Cerebellar nuclear complex (tissue), 1 donor: ENCODE measurements at places on chromosomes 4 and X.

DNA sequence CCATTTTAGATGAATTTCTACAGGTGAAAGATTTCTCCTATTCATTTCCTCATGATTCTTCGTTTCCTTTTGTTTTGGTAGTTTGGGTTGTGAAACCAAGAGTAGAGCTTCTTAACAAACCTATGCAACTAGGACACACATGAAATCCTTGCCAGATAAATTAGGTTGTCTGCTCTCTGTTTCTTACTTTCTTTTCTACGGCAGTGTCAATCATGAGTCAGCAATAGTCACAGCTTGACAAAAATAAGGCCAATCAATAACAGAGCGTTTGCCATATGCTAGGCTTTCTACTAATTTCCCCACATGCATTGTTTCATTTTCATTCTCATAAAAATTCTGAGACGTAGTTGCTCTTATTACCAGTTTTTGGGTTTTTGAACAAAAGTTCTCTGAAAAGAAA lies 20.3 kb downstream of the CLRN2 start:
- no peak for DNase-seq

DNA sequence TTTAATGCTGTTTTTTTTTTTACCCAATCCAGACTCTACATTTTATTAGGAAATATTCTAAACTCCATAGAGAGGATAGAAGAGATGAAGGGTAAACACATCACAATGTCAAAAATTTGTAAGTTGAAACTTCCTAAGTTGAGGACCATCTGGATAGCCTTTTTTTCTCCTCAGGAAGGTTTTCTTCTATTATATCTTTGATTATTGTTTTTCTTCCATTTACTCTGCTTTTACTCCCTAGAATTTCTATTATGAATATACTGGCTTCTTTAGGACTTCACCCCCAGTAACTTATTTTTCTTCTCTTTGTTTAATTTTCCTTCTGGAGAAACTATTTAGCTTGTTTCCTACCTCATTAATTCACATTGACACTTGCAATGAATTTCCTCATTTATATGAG lies 71.2 kb upstream of the SLIT2 start:
- no peak for DNase-seq

DNA sequence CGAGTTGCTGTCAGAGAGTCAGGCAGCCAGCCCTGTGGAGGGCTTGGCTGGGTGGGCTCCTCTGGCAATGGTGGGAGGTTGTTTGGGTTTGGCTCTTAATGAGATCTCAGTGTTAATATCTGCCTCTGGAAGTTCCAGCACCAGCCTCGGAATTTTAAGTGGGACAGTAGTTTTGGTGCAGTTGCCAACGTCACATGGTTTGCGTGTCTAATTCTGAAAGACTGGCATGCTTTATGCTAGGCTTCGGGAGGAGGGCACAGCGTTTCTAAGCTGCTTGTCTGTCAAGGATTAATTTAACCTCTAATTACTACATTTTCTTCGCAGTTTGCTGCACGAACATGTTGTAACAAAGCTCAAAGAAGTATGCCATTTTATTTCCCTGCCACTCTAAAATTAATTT lies 9.2 kb downstream of the MAMLD1 start:
- DNase-seq, result no peak

GRCh38 chrX:139738581-139738980 lies 30.6 kb upstream of the MCF2 start:
- DNase-seq, result no peak

GRCh38 chrX:9628779-9629493 lies 136.7 kb downstream of the GPR143 start:
- DNase-seq, result no peak

- DNase-seq, result no peak
Measured at GRCh38 chr4:108884596-108884995, 121.7 kb upstream of the ETNPPL start.

GRCh38 chrX:101602077-101602476 lies 15.7 kb downstream of the ARMCX6 start:
- no peak for DNase-seq

- DNase-seq, result no peak
Measured at GRCh38 chr4:143202824-143203223, 18.1 kb downstream of the USP38 start.

GRCh38 chr4:139984471-139984870 lies 169.5 kb downstream of the MAML3 start:
- DNase-seq, result no peak

DNA sequence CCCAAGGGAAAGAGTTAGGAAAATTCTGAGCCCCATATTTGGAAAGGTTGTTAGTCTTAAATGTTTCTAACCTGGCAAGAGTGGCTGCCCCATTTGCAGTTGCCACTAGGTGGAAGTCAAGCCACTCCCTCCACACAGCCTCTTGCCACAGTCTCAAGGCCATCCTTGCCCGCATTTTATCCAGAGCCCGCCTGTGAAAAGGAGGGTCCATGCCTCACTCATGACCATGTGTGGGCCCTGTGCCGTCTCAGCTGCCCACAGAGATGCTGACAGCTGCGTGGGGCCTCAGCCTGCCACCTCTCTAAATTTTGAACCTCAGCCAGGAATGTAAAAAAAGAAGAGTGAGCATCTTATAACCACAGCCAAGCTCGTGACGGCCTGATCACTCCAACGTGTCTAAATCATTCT lies 201.5 kb upstream of the FAM241A start:
- DNase-seq, result no peak

- DNase-seq, result no peak
Measured at GRCh38 chrX:11053351-11053750, 57.8 kb upstream of the HCCS start.

GRCh38 chr4:111641813-111642579 lies 503.3 kb upstream of the FAM241A start:
- DNase-seq, result no peak

DNA sequence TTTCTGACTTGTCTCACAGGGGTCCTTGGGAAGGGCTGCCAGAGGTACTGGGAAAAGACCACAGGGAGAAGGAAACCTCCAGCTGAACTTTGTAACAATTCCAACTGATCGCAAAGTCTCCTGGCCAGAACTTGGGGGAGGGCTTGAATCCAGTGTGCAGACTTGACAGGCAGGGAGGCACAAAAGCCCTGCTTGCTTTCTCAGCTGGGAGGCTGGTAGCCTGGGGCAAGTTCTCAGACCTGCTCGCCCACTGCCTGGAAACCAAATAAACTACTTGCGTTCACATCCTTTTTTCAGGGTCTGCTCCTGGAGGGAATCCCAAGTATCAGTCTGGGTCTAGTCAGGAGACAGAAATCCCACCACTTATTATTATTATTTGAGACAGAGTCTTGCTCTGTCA lies 48.0 kb upstream of the CASK start:
- no peak for DNase-seq

- DNase-seq, result no peak
Measured at GRCh38 chrX:135981010-135981409, 4.2 kb upstream of the SLC9A6 start.

- no peak for DNase-seq
Measured at GRCh38 chrX:31168551-31168950, 96.7 kb upstream of the FTHL17 start.

GRCh38 chr4:154189346-154189745 lies 302.3 kb downstream of the DCHS2 start:
- no peak for DNase-seq

GRCh38 chr4:13047591-13047990 lies 436.5 kb downstream of the RAB28 start:
- DNase-seq, result no peak

GRCh38 chr4:115529126-115529525 lies 415.7 kb upstream of the NDST4 start:
- DNase-seq, result no peak

- no peak for DNase-seq
Measured at GRCh38 chrX:41862562-41863184, 60.7 kb downstream of the CASK start.

- DNase-seq, result no peak
Measured at GRCh38 chr4:87012265-87012953, 77.6 kb downstream of the AFF1 start.

- DNase-seq, result no peak
Measured at GRCh38 chrX:68072041-68072440, 361.3 kb downstream of the OPHN1 start.

DNA sequence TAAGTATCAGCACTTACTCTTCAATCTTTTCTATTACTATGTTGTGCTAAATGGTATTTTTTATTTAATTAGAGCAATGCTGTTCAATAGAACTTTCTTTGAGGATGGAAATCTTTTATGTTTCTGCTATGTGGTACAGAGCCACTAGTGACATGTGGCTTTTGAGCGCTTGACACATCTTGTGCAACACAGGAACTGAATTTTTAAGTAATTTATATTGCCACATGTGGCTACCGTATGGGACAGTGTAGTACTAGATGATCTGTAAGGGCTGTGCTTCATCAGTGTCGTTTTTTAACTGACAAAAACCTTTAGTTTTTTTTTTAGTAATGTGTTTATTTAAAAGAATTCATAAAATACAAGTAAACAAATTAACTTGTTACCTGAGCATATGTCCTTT lies 22.4 kb downstream of the HPRT1 start:
- DNase-seq, result no peak

- no peak for DNase-seq
Measured at GRCh38 chr4:58313444-58313843, 1203.3 kb upstream of the IGFBP7 start.

DNA sequence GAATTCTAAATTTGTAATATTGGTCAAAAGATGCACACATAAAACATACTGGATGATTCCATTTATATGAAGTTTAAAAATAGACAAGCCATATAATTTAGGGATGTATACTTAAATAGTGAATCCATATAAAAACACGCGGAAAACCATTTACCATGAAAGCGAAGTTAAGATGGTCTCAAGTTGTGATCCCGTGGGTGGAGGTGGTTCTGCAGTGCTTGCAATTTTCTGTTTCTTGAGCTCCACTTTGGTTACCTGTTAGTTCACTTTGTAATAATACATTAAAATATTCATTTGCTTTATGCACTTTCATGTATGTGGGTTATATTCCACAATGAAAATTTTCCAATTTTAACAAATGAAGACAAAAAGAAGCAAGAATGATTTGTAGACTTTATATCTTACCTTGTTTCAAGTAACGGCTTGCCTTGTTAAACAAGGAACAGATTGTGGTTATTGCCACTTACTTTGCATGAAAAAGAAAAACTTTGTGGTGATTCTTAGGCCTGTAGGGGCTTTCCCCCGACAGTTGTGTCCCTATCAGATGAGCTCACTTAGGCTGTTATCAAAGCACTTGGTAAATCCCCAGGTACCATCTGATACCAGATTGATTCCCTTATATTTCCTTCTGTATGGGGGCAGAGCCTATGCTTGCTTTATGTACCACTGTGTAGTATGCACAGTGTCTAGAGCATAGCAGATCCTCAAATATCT lies 12.2 kb downstream of the UCP1 start:
- no peak for DNase-seq

- DNase-seq, result no peak
Measured at GRCh38 chr4:11593576-11594116, 165.0 kb upstream of the HS3ST1 start.

DNA sequence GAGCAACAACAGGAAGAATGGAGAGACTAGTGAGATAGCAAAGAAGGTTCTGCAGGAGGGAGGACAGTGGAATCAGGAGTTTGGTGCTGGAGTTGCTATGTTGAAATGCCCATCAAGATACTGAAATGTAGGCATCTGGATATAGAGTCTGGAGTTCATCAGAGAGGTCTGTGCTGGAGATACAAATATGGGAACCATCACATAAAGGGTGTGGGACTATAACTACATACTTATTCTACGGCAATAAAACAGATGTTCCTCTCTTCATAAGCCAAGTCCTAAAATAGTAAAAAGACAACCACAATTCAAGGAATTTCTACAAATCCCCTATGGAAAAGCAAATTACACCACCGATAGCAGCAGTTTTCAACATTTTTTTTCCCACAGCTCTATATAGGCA lies 1.6 kb downstream of the MED14 start:
- DNase-seq, result no peak

GRCh38 chr4:123603165-123603564 lies 206.6 kb downstream of the SPRY1 start:
- no peak for DNase-seq

DNA sequence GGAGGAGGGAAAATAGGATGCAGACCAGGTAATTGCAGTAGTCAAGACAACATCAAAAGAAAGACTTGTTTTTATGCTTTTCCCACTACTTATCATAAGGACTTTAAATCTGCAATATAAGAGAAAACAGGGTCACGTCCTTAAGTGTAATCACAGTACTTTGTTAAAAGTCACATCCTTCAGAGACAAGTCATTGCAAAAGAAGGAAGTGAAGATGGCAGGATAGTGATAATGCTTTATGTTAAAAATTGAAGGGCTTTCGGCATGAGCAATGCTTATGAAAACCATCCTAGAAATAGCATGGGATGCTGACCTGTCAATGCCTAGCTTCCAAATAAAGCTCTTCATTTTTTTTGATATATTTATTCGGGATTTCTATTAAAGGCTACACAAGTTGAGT lies 110.2 kb upstream of the TENM3 start:
- no peak for DNase-seq

DNA sequence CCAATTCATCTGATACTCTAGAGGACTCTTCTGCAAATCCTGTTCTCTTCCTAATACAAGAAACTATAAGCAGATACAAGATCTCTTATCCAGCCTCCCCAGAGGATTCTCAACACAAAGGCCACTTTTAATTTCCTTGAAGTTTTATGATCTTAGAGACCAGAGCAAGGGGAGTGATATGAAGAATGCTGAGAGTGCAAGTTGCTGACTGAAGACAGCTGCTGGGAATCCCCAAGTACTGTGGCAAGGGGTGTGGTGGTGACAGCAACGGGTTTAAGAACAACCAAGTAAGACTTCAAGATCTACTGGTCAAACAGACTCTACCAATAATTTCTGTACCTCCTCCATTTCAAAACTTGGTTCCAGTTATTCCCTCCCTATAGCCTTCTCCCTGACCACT lies 7.0 kb downstream of the AMMECR1 start:
- DNase-seq, result no peak

DNA sequence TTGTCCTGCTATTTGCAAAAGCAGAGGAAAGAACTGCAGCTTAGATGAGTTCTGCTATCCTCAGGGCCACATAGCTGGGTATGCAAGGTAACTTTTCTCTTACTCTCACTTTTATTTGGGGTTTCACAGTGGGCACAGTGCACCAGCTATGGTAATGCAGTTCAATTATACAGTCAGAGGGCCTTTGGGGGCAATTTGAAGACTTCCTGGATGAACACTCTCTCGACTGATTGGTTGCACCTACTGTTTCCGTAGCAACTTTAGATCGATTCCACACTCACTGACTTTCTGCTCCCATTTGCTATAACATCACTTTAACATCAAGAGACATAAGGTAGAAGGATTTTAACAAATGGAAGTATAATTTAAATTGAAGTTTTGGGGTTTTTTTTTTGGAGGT lies 128.6 kb downstream of the SLC39A8 start:
- DNase-seq, result no peak
